ENCODE measurements at places on chromosomes 4 and X.

DNA sequence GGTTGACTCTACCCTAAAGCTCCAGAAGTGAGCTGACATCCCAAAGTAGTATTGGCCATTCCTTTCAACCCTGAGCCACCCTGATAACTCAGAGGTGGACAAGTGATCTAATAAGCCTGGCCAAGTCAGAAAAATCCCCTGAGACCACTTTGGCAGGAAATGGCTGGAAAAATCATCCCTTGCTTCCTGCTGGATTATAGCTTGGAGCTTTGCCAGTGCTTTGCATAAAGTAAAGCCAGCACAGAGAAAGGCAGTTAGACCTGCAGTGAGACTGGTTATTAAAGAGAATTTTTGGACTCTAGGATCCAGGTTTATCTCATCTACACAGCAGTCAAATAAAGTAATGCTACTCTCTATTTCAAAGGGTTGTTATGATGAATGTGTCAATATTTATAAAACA lies 6.4 kb downstream of the CXCL3 start:
- no peak for DNase-seq

DNA sequence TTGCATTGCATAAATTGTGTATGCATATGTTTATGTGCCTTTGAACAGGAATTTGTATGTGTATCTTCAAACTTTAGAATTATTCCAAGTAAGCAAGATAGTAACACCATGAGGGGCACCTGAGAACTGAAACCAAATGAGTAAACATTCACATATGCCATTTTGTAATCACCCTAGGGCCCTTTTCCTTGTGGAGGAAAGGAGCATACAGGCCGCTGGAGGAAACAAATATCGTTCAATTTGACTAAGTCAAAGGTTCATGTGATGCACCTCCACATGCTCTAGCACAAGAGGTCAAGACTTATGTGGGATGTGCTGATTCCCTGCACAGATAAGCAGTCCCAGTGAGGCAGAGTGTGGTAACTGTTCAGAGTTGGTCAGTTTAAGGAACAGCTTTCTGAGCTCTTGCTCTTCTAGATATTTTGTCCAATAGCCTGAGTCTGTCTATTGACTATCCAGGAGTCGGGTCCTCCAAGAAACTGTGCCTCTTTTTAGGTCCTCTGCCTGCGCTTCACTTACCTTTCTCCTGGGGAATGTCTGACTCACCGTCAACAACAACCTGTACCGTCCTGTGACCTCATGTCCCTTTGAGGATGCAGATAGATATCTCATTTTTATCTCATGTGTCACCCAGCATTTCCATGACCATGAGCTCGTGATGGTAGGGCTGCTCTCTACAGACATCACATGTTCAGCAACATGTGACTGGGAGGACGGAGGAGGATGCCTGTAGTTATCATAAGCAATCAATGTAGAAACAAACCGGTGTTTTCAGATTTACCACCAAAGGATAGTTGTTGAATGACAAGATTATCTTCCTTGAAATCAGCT lies 196.9 kb downstream of the NWD2 start:
- DNase-seq = no peak

DNA sequence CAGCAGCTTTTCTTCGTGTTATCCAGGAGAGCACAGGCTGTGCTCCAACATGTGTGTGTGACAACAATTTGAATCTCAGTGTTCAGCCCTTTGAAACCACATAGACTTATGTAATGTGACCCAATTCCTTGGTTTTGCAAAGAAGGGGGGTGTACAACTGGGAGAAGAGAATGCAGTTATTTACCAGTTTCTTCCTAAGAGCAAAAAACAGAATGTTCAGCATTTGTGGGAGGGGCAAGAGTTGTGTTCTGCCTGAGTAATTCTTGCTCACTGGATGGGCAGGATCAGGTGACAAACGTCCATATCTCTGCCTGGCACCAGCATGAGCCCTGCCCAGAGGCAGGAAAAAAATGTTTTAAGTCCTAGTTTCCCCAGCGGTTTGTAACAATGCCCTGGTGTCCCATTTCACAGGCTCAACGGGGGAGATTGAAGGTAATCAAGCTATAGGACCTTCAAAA lies 72.0 kb downstream of the PRPS1 start:
- DNase-seq = no peak

DNA sequence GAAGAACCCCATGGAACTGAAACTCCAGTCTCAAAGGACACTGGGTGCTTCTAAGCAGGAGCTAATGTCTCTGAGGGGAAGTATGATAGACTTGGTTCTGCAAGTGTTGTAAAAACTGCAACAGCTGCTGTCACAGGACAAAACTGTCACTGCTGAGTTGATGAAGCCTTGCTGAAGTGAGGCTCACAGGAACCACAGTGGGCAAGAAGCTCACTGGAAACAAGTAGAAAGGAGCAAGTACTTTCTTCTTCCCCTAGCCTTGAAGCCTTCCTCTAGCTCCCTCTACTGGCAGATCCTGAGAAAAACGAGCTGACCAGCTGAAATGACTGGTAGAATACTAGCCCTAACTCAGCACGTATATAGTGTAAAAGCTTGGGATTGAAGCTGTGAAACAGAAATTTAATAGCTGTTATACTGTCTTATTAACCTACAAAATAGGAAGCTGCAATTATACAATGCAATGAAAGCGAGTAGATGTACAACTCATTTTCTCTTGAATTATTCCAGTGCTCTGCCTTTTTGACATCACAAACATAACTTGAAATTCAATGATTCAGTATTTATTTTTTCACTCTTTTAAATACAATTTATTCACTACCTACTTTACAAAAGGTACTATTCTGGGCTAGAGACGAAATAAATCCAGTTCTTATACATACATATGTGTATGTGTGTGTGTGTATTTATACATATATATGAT lies 91.4 kb downstream of the GABRB1 start:
- peak; percentile 76 for DNase-seq

DNA sequence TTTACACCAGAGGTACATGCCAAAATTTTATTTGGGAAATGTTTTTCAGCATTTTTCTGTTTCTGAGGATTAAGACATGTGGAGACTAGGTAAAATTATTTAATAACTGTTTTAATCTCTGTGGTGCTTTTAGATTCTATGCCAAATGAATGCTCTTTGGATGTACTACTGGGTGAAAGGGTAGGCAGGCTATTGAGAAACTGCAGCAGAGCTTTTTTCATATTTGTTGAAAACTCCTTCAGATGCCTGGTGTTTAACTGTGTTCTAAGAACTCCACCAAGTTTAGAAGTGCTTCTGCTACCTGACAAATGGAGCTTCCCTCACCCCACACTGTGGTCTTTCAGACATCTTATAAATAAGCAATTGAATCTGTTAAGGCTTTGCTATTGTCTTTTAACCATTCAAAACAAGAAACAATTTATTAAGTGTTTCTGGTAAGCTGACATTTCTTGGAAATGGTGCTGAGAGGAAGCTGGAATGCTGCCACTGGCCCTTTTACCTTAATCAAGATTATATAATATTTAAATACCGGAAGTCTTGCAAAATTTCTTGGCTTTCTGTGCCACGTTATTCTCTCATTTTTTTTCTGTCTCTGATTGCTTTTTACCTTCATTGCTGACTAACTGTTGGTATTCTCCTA lies 51.2 kb upstream of the CYSLTR1 start:
- no peak for DNase-seq

GRCh38 chr4:7186516-7187167 lies 5.7 kb upstream of the SORCS2 start:
- DNase-seq = no peak

- no peak for DNase-seq
Observed at GRCh38 chr4:11791797-11792196, 363.1 kb upstream of the HS3ST1 start.

GRCh38 chr4:118711052-118711451 lies 25.9 kb downstream of the METTL14 start:
- DNase-seq = no peak

- DNase-seq = no peak
Observed at GRCh38 chrX:31237189-31237588, 165.3 kb upstream of the FTHL17 start.

DNA sequence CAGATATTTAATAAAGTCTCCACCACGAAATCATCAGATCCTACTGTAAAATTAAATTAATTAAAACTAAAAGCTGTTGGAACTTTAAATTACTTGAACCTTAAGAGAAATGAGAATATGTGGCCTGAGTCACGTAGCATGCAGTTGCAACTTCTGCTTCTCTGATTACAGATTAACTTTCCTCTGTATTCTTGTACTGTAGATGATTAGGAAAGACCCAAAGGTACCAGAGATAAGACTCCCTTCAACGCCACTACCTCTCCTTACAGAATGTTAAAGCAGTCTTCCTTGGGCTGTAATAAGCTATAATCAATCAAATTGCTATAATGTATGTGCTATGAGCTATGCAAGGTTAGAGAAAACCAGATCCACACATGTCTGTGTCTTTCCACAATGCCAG lies 47.9 kb downstream of the FAM13A start:
- no peak for DNase-seq

DNA sequence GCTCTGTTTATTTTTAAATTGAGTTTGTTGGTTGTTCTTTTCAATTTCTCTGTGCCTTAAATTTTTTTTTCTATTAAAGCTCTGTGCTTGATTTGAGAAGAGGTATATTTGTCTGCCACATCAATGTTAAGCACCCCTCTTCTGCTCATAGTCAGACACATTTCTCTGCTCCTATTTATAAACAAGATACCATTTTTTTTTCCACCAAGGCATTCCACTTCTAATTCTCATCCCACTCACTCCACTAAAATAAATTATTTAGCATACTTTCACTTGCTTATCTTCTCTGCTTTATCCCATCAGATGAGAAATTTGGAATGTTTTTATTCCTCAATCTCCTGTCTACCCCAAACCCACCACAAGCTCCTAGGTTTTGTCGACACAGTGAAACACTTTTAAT lies 127.0 kb upstream of the PDE5A start:
- DNase-seq = no peak

- no peak for DNase-seq
Observed at GRCh38 chr4:77190053-77190452, 33.0 kb downstream of the CCNG2 start.

GRCh38 chrX:78653118-78653822 lies 5.9 kb downstream of the RTL3 start:
- DNase-seq = peak; percentile 40

GRCh38 chr4:123255971-123256370 lies 140.6 kb upstream of the SPRY1 start:
- no peak for DNase-seq

GRCh38 chrX:13261348-13261747 lies 58.5 kb downstream of the ATXN3L start:
- DNase-seq = no peak

DNA sequence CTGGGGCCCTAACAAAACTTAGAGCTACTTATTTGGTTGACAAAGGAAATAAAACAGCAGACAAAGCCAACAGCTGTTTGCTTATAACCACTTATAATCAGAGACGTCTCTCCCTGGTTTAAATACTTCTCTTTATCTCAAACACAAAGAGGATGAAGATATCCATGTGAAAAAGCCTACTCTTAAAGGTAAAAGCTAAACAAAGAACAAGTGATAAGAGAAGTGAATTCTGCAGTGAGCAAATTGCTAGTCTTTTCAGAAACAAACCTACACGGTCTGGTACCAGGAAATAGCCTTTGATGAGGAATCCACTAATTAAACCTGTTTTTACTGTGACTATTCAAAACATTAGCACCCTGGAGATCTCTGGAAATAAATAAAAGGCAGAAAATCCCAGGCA lies 46.7 kb downstream of the GRIA3 start:
- DNase-seq = no peak

GRCh38 chr4:14167876-14168510 lies 540.5 kb upstream of the BOD1L1 start:
- DNase-seq = no peak

GRCh38 chrX:28835991-28836390 lies 248.7 kb downstream of the IL1RAPL1 start:
- no peak for DNase-seq

DNA sequence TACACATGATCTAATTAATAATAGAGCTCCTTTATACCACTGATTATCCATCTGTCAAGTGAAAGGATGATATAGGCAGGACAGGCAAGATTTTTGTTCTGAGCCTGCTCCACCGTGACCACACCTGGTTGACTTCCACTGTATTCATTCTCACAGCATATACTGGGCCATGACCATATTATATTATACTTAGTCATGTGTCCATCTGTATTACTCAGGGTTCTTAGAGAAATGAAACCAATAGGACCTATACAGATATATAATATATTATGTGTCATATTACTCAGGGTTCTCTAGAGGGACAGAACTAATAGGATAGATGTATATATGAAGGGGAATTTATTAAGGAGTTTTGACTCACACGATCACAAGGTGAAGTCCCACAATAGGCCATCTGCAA lies 675.1 kb downstream of the GRXCR1 start:
- no peak for DNase-seq

- peak; percentile 46 for DNase-seq
Observed at GRCh38 chr4:6333301-6334202, 63.9 kb downstream of the WFS1 start.

DNA sequence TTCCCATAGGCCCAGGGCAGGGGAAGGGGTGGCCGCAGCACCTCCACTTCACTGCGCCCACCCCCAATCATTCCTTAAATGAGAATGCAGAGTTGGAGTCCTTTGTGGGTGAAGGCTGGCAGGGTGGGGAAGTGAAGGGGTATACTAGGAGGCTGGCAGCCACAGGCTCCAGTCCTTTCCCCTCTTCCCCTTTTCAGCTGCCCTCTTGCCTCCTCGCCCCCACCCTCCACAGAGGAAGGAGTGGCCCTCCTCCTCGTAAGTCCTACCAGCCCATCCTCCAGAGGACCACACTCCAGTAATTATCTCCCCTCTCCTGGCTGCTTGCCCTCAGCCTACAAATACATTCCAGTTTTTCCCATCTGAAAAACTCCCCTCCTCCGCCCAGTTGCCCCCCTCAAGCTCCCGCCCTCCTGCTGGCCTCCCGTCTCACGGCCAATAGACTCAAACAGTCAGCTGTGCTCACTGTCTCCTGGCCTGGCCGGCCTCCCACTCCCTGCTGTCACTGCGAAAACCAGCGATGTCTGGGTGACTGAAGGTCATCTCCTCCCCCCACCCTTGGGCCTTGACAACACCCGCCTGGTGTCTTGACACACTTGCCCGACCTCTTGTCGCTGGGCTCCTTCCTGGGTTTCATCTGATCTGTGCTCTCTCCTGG lies 38.8 kb downstream of the EFNB1 start:
- DNase-seq = no peak

DNA sequence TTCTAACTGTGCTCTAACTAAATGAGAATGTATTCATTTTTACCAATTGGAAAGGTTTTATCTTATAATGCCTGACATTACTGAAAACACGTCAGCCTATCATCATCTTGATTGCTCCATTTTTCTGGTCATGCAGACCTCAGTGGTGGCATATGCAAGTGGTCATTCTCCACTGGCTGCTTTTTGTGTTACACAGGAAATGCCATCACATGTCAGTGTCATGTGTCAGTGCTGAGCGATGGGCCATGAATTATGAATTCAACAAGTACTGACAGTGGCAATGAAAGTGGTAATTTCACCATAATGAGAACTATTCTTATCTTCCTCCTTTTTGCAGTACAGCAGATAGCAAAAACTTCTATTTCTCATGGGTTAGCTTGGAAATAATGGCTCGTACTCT lies 190.5 kb downstream of the PACRGL start:
- no peak for DNase-seq

DNA sequence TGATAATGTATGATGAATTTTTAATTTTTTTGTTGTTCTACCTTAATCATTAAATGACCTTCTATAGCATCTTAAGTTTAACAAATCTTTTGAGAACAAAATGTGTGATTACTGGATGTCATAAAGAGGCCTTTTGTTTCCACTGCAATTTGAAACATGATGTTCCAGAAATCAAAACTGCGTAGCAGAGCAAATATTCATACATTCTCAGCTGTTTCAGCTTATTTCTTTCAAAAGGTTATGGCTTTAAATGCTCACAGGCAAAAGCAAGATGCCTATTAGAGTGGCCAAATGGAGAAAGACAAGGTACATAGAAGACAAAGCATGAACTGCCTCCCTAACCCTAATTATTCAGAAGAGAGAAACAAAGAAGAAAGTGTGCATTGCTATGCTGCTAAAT lies 233.0 kb upstream of the SLC7A11 start:
- DNase-seq = no peak
